Endothelial cell of umbilical vein (primary cell): ENCODE measurements at places on chromosomes 16 and 17.

- no peak for DNase-seq
Observed at GRCh38 chr17:20266806-20267458, 200.4 kb downstream of the LGALS9B start.

DNA sequence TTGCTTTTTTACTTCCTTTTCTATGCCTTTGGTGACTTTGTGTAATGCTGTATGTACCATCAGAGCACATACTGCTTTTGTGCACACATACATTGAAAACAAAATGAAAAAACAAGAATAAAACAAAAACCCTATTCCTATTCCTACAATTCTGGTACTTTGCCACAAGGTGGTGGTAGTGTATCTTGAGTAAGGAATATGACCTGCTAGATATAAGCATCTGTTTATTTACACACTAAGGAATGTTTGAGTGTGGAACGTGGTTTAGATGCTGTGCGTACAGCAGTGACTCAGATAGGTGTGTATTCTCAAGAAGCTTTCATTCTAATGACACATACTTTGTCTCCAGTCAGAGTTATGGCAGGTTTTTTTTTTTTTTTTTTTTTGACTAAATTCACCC is 606.2 kb downstream of the WWOX start:
- no peak for DNase-seq

GRCh38 chr17:70394473-70395232 is 225.3 kb downstream of the KCNJ2 start:
- DNase-seq: no peak

DNA sequence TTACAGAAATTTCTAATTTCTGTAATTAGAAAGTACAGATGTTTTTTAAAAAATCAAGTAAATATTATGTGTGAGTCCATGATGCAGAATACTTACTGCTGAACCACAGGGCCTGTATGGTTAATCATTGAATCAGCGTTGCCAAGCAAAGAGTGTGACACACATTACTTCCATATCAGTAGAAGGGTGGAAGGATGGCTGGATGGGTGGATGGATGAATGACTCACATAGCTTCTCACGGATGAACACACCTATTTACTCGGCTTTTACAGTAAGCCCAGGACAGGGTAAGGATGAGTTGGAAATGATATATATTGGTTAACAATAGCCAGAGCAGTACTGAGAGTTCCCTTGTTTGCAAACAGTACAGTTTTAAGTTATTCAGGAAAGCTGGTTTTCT is 495.9 kb upstream of the RBFOX1 start:
- DNase-seq: no peak

- no peak for DNase-seq
Observed at GRCh38 chr16:79810449-79811189, 210.1 kb upstream of the MAF start.

DNA sequence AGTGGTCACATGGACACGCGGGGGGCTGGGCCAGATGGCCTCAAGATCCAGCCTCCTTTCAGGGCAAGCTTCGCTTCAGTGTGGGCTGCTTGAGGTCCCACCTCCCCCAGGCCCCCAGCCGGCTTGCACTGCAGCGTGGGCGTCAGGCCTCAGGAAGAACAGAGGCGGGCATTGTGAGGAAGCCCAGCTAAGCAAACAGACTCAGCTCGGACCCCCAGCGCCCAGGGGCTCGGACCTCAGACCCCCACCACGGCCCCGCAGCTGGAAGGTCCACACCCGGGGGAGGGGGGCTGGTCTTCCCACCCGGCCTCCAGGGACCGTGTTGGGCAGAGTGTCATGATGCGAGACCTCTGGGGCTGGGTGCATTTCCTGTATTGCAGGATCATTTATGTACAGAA is 24.7 kb upstream of the ZNF469 start:
- no peak for DNase-seq

GRCh38 chr17:10130677-10131076 is 67.7 kb downstream of the GAS7 start:
- DNase-seq: no peak

- DNase-seq: no peak
Observed at GRCh38 chr16:749010-749409, 8.2 kb upstream of the CIAO3 start.

GRCh38 chr16:8158051-8158450 is 432.3 kb downstream of the TMEM114 start:
- DNase-seq: no peak

GRCh38 chr17:15260376-15261257 is 4.5 kb downstream of the PMP22 start:
- DNase-seq: peak; percentile 89

DNA sequence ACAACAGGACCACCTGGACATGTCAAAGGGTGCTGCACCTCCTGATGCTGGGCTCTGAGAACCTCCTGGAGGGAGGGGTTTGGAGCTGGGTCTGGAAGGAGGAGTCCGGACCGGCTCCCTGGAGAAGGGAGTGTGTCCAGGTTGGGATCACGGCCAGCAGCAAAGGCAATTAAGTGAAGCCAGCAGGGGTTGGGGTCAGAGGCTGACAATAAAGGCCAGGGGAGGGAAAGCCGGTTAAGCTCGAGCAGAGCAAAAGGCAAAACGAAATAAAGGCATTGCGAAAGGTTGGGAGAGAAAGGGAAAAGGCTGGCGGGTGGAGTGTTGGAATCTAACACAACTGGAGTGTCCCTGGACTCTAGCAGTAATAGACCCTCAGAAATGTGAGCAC is 992 bp upstream of the CACNG4 start:
- DNase-seq: no peak

DNA sequence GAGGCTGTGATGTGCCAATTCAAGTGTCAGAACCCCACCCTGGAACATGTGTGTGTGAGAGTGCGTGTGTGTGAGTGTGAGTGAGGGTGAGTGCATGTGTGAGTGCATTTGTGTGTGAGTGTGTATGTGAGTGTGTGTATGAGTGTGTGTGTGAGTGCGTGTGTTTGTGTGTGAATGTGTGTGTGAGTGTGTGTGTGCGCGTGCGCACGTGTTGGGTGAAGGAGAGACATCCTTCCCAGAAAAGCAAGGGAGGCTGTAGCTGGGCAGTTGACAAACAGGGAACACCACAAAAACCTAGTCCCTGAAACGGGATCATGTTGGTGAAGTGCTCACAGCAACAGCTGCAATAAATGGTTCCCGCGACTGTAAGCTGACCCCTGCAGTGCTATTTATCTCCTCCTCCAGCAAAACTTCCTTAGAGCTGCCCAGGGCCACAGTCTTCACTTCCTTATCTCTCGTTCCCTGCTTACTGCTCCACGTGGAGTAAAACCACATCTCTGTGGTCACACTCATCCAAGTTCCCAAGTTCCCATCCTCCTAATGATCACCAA is 40.1 kb upstream of the RPL38 start:
- DNase-seq: no peak

GRCh38 chr16:74268372-74268782 is 28.2 kb upstream of the PSMD7 start:
- DNase-seq: no peak

GRCh38 chr17:50855708-50856330 is 10.3 kb downstream of the TOB1 start:
- DNase-seq: no peak

DNA sequence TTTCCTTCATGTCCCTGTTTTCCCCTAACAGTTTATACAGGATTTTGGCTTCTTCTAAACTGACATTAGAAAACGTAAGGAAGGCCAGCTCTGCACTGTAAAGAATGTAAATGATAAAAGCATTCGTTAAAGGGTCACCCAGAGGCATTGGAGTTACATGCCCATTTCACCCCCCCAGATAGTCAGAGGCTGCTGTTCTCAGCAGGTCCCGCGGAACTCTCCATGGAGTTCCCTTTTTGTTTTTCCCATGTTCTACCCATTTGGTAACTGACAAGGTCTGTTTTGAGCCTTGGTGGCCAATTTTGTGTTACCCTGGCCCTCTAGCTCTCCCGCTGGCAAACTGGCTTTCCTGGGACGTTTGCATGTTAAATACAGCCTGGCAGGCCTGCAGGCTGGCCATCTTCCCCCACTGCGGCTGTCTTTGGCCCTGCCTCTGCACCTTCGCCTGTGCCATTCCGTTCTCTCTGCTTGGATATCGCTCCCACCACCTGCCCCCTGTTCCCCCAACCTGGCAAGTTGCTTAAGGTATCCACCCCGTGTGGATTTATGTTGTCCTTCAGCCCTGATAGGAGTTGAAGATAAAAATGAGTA is 49.7 kb downstream of the EPN2 start:
- no peak for DNase-seq

DNA sequence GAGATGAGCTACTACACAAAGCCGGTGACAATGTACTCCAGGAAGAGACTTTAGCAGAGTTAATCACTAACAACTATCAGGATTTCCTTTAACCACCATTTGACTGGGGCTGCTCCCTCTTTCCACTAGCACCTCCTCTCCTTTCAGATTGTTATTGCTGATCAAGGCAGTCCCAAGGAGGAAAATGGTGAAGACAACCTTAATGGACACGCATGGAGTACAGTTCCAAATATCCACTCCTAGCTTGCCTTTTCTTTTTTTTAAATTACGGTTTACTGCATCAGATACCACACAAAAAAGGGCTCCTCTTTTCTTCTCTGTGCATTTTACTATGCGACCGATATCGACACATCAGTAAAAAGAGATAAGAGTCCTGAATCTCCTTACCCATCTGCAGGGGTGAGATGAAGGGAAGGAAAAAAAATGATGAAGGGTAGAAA is 30.9 kb downstream of the FAM222B start:
- DNase-seq: peak; percentile 74

DNA sequence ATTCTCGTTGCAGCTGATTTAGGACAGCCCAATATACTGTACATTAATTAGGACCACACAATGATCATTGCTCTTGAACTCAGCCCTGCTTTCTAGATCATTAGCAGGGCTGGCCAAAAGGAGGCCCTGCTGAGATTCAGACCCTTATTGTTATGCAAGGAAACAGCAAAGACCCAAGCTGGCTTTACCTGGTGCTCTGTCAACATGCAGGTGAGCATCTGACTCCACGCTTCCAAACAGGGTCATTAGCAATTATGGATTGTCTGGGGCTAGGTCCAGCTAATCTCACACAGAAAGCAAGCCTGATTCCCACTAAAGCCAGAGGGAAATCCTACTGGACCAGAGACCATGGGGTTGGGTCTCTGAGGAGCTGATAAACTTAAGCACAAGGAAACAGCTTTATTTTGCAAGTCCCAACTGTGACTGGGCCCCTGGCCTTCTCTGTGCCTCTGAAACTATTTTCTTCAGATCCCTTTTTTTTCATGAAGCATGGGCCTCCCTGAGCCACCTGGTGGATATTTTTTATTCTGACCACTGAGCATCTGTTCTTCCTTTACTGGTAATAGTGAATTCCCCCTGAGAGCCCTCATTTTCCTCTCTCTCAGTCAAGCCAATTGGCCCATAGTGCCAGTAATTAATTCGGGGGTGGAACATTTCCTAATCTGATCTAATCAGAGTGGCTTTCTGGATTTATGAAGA is 236.1 kb downstream of the GRIN2A start:
- no peak for DNase-seq

DNA sequence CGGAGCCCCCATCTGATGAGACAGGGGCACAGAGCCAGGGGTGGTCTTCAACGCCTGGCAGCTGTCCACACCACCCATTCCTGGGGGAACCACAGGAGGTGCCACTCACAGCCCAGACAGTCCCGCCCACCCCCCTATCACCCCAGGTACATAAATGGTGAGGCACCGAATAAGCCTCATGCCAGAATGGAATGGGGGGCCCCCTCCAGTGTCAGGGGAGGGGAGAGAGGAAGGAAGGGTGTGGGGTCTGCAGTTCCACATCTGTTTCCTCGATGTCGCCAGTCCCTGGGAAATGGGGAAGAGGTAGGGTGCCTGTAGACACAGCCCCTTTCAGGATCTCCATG is 1.7 kb downstream of the TMC6 start:
- DNase-seq: no peak

GRCh38 chr17:5120036-5120435 is 4.2 kb downstream of the USP6 start:
- no peak for DNase-seq

GRCh38 chr16:12900599-12901203 is 697 bp upstream of the SHISA9 start:
- no peak for DNase-seq

- DNase-seq: no peak
Observed at GRCh38 chr16:88714420-88715302, 8.4 kb downstream of the CTU2 start.

GRCh38 chr16:3174618-3175148 is 13.3 kb upstream of the OR1F1 start:
- DNase-seq: no peak

GRCh38 chr16:28258567-28258966 is 33.8 kb upstream of the SBK1 start:
- no peak for DNase-seq

GRCh38 chr17:44132275-44132821 is 8.9 kb upstream of the HDAC5 start:
- no peak for DNase-seq
